ENCODE measurements at places on chromosomes 1 and 21. TPM values are rescaled to one million over a fixed set of nuclear protein-coding genes. Genes with fewer than 3 reads are reported as not detected.
A peak's percentile ranks its signal among the peaks of the same experiment; 100 is the strongest.

- DNase-seq, result no peak
Observed at GRCh38 chr1:86522240-86522639, 24.6 kb upstream of the CLCA4 start.

GRCh38 chr21:33836408-33836807 is 79.2 kb downstream of the ATP5PO start:
- DNase-seq, result no peak

DNA sequence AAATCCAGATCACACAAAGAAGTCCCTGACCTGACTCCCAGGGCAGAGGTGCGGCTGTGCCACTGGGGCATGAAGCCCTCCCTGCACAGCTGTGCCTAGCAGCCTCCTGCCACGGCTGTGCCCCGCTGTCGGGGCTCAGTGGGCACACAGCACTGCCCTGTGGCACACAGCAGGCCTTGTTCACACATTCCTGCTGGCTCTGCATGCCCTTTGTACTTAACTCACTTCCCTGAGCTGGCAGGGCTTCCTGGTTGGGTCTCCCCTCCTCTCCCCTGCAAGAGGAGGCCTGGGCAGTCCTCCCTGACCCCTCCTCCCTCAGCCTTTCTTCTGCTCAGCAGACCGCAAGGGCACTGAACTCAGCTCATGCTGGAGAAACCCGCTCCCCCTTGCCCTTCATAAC is 14.8 kb downstream of the LHX4 start:
- DNase-seq, result no peak

DNA sequence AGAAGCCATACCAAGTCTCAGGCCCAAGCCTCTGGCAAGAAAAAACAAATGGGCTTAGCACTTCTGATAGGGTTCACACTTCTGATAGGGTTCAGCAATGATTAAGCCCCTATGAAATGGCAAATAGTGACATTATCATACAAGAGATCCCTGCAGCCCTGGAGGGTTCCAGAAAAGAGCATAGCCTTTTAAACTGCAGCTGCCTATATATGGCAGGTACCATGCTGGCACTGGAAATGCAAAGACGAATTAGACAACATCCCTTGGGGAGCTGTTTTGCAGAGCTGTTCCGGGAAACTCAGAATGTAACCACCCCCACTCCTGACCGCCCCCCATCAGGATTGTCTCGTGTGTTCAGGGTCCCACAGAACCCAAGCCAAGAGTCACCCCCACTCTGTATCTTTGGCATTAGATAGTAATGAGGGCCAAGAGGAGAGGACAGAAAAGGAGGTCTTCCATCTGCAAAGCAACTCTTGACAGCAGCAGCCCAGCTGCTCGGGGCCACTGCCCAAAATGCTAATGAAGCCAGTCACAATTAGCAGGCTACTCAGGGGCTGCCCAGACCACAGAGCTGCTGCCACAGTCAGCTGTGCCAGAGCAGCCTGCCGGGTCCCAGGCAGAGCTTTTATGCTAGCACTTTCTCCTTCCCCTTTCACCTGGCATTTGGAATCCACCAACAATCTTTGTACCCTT is 50.9 kb downstream of the ITPKB start:
- DNase-seq, result no peak

- DNase-seq, result peak; percentile 95
Observed at GRCh38 chr1:37486680-37487618, 12.6 kb downstream of the ZC3H12A start.

- DNase-seq, result no peak
Observed at GRCh38 chr1:214335567-214335966, 54.6 kb downstream of the SMYD2 start.

DNA sequence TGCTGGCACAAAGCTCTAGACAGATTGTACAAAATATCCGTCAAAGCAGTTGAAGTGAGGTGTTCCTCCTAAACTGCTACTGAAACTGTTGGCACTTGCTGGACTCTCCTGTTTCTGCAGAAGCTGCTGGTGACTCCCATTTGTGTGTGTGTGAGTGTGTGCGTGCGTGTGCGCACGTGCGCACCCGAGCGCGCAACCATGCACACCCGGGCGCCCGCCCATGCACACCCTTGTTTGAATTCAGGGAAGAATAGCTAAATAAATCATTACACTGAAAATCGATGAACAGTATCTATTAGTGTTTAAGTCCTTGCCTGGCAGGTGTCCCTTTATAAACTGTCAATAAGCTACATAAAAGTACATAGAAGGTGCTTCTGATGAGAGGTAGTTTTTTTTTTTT is 156.4 kb upstream of the B3GALT2 start:
- no peak for DNase-seq

DNA sequence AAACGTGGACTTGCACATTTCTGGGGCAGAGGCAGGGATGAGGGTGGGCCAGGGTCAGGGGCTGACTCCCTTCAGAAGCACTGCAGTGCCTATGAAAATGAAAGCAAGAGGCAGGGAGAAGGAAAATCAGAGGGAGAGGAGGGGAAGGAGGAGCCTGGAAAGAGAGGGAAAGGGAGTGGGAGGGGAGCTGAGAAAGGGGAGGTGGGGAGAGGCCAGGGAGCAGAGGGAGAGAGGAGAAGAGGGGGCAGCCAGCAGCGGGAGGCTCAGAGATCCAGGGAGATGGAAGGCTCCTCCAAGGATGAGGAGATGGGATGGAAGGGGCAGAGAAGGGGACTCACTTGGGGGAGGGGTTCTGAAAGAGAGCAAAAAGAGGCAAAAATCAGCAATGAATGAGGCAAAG is 96.3 kb upstream of the KLHDC7A start:
- no peak for DNase-seq

- no peak for DNase-seq
Observed at GRCh38 chr1:229657993-229658755, 32.1 kb downstream of the URB2 start.

GRCh38 chr1:178579562-178579961 is 66.7 kb downstream of the TEX35 start:
- DNase-seq, result no peak

DNA sequence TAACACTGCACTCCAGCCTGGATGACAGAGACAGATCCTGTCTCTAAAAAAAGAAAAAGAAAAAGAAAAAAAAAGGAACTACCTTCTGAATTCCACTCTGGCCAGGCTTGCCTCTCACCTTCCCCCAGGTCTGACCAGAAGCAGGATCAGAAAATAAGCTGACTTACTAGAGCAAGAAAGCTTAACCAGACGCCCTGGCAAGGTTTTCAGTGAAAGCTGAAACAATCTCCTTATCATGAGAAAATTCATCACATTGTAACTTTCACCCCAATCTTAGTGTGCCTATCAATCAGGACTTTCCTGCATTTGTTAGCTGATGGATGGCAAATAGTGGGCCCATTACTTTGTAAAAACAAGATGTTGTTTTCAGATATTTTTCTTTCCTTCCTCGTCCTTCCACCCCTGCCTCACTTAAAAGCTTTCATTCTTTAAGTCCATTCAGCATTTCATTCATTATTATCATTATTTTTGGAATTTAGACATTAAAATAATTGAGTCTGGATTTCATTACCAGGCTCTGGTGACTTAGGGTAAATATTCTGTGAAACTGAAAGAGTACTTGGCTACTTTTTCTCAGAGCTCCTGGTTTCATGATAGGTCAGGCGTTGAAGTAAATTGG is 96.5 kb upstream of the CD34 start:
- DNase-seq, result no peak

DNA sequence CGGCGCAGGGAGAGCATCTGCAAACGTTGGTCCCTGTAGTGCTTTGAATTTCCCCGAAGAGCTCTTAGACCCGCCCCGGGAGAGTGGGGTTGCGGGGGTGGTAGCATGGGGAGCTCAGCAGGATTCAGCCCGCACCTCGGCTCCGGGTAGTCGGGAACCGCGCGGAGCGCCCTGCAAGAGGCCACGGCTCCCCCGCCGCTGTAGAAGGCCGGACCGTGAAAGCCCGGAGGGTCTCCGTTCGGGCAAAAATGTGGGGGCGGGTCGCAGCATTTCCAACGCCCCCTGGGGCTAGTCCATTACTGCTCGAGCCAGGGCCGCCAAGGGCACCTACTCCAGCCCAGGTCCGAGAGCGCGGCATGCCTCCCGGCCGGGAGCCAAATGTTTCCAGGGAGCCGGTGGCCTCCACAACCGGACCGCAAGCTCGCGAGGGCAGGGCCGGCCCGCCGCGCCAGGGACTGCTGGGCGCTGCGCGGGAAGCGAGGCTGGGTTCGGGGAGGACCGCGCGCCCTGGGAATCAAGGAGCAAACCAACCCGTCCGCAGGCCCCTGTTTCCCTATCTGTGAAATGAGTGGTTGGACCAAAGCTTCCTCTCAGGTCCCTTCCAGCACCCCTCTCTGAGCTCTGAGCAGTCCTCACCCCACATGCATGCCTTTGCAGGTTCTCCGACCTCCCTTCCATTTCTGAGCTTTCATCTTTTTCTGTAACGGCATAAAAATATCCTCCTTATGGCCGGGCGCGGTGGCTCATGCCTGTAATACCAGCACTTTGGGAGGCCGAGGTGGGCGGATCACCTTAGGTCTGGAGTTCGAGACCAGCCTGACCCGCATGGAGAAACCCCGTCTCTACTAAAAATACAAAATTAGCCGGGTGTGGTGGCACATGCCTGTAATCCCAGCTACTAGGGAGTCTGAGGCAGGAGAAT is 775 bp upstream of the TMEM63A start:
- no peak for DNase-seq

DNA sequence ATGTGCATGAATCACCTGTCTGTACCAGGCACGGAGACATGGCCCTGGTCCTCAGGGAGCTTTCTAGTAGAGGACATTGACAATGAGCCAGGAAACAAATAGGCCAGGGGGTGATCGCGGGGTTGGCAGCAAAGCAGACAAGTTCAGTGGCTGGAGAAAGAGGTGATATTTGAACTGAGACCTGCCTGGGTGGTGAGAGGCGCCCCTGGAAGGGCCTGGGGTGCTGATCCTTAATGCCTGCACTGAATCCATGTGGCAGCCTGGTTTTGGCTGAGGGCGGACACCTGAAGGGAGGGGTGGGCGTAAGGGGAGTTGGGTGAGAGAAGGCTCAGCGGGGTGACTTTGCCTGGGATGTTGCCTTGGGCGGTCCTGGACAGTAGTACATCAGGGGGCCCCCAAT is 35.9 kb downstream of the URB2 start:
- no peak for DNase-seq

DNA sequence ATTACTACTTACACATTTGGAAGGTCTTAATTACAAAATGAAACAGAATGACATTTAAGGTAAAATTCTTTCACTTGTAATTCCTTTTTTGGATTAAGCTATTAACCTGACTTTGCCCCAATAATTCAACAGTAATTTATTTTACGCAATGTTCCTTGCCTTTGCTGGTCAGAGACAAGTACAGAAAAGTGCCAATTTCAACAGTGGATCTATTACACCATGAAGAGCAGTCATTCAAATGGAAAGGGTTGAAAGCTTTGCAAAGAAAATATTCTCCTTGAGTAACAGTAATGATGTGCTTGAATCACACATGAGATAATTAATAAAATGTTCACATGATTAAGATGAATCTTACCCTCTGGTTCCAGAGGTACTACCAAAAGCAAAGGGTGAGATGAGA is 84.7 kb downstream of the APP start:
- DNase-seq, result no peak

DNA sequence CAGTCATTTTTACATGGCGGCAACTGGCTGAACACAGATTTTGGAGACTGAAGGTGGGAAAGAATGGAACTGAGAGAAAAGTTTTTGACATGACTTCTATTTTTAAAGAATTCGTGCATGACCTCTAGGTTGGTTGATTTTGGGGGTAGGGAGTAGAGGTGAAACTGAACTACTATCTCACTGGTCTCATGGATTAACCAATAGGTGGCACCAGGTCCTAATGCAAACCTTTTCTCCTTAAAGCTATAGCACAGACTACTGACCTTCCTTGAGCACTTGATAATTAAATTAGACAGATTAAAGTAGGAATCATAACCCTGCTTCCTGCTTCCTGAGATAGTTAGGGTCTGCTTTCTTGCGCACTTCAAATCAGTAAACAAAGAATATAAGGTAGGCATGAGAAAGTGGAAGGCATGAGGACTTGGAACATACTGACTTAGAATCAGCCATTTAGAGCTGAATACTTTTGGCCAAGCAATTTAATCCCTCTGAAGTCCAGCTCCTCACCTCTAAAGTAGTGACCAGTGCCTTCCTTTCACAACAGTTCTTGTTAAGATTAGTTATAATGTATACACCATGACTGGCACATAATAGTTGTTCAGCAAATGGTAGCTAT is 206.0 kb downstream of the CENPF start:
- no peak for DNase-seq

DNA sequence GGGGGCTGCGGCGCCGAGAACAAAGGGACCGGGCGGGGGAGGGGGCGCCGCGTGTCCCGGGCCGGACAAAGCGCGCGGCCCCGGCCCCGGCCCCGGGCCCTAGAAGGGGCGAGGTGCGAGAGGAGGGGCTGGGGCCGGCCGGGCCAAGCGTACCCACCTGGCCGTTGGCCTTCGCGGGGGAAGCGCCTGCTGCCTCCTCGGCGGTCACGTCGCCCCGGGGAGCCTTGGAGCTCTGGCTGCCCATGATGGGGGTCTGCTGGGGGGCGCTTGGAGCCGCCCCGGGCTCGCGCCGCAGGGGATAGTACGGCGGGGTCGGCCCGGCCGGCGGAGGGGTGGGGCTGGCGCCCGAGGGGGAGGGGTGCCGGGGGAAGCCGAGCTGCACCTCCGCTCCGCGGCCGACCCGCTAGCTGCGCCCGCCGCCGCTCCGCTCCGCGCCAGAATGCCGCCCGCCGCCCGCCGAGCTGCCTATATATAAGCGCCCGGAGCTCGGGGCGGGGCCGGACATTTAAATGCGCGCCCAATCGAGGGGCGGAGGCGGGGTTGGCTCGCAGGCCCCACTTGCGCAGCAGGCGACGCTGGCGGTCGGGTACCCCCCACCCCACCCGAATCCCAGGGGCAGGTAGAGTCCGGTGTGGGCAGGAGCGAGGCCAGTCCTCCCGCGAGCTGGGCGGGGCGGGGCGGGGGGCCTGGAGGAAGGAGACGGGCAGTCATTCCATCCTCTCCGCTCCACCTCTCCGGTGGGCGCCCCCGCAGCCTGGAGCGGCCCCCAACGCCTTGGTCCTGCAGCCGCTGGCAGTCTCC is at the start of gene MARCKSL1:
Gene MARCKSL1, minus strand, starts transcription at position 444 of the 801 bp plus-strand sequence. Its CDS starts 200 bp downstream, at position 244.
- no peak for DNase-seq

DNA sequence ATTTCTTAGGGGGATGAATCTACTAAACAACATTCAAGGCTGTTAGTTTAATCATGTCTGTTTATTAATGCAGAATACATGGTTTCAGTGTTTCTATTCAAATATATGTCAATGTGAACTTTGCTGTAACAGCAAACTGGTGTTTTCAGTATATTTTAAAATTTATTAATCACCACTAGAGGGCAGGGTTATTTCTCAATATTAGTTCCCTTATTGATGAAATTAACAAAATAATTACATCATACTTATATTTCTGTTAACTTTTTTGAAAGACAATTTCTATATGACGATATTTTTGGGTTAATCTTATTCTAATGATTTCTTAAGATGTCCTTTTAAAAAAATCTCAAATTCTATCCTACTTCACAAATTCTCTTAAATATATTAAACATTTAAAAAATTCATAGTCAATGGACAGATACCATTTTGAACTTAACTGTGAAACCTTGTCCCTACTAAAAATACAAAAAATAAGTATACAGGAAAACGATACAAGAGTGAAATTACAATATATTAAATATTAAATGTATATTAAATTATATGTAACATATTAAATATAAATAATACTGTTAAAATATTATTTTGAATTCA is 1034.1 kb upstream of the PRMT6 start:
- no peak for DNase-seq

GRCh38 chr1:31812158-31812829 is 3.5 kb downstream of the SPOCD1 start:
- DNase-seq, result no peak

The PROX1 gene
- total RNA-seq, result 2.4 TPM

The ERG gene
- 9.5 TPM for total RNA-seq

The THEMIS2 gene
- total RNA-seq, result 36.4 TPM

The TMEM79 gene
- 0.99 TPM for total RNA-seq

The KCNAB2 gene
- total RNA-seq, result 12.6 TPM

The CLCA4 gene
- total RNA-seq, result 1.7 TPM

The SPATA6 gene
- total RNA-seq, result 15.9 TPM

The IQGAP3 gene
- total RNA-seq, result 0.06 TPM

The IL12RB2 gene
- 0.29 TPM for total RNA-seq
